ENCODE measurements at places on chromosomes 5 and 9.

DNA sequence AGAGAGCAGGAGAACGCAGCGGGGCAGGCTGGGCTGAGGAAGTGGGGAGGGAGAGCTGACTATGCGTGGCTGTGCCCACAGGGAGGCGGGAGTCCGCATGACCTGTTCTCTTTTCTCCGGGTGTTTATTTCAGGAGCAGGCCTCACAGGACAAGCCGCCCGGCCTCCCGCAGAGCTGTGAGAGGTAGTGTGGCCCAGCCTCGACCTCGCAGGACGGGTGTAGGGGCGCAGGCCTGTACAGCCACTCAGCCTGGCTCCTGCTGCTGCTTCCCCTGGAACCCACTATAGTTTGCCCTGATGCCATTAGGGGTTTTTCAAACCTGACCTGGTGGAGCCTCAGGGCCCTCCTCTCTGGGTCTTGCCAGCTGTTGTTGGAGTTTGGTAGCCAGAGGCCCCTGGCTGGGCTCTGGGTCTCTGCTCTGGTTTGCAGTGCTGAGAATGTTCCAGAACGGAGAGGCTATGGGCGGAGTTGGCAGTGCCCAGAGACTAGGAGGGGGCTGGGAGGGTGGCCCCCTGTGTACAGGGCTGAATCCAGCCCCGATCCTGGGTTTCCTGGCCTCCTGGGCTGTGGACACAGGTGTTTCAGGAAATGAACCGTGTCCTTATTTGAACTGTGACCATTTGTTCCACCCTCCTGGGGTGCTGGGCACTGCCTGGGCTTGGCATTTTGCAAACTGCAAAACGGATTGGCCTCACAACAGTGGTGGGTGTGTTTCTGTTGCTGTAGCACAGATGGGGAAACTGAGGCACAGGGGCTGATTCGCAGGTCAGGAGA lies 78.8 kb downstream of the WNK2 start:
- no peaks in the 10 kb centered on the region for H3K27me3 ChIP-seq
- peaks cover 3% of the 10 kb centered on the region for H3K36me3 ChIP-seq
- H3K4me3 ChIP-seq, result no peak overlapping the region
- no peak overlapping the region for H3K27ac ChIP-seq

DNA sequence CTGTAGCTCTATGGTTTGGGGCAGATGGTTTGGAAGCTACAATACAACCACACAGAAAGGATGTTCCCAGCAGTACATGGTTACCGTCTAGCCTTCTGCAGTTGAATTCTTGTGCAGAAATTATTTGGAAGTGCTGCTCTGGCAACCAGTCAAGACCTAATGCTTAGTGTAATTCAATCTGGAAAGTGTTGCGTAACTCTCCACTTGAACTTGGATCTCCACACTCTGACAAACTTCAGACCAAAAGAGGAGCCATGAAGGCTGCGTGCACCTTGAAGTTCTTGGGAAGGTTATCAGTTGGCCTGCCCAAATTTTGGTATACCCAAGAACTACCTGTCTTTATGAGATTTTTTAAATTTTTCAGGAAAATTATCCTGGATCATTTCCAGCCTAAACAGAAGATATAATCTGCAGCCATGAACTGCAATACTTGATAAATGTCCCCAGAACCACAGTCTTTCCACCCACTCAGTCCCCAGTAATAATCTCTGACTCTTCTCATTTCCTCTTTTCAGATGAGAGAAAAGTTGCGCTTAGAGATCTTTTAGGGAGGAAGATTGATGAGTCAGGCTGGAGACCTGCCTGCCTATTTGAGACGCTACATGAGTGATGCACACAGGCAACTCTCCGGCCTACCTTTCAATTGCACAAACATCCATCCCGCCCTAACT lies 159.9 kb downstream of the FANCC start:
- H3K27ac ChIP-seq, result no peak overlapping the region
- H3K4me3 ChIP-seq, result no peak overlapping the region
- peak; percentile 40 for DNase-seq

DNA sequence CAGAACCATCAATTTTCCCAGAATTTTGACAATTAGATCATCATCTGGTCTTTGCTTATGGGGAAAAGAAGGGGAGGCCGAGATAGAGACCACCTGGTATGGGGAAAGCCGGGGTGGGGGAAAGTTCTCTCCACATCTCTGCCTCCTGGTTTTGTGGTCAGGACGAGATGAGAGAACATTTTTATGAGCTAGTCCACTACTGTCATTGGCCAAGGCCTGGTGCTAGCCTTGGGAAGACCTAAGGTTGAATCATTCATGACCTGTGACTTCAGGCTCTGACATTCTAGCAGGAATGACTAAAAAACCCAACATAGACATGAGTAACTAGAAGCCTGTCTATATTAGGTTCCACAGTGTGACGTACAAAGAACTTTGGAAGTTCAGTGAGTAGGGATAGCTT lies 135.2 kb downstream of the PTTG1 start:
- no peak for DNase-seq
- H3K36me3 ChIP-seq, result no peaks in the 10 kb centered on the region

GRCh38 chr5:5941486-5941885 lies 436.9 kb downstream of the MED10 start:
- H3K36me3 ChIP-seq, result no peaks in the 10 kb centered on the region
- no peak overlapping the region for H3K4me3 ChIP-seq
- no peak for DNase-seq
- H3K4me1 ChIP-seq, result no peaks in the 10 kb centered on the region
- no peaks in the 10 kb centered on the region for H3K27me3 ChIP-seq

DNA sequence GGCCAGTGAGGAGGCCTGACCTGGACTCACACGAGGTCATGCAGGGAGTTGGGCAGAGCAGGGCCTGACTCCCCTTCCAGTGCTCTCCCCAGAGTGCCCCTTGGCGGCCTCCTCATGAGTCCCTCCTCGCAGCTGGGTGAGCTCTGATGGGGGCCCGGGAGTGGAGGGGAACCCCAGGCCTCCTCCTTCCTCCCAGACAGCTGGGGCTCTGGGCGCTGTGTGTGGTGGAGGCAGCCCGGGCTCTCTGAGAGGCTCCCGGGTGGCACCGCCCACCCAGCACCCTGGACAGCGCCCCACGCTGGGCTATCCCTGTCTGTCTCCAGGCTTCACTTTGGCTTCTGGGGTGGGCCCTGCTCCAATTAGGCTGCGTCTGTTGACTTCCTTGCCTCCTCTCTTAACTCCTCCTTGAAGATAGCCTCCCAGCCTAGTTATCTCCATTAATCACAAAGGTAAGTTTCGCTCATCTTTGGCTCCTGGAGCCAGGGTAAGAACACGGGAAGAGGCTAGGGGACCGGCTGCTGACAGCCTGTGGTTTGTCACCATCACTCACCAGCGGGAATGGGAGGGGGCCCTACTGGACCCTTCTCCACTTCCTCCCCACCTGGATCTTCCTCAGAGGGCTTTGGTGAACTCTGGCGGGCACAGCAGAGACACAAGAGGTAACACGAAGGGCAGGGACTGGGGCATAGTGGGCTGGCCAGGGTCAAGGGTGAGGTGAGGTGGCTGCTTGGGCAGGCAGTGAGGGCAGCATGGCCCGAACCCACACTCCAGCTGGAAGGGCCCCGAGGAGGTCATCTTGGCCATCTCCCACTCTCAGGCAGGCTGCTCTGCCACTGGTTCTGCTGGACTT lies 13.1 kb downstream of the PSD2 start:
- H3K4me3 ChIP-seq, result no peak overlapping the region
- no peaks in the 10 kb centered on the region for H3K36me3 ChIP-seq
- peaks cover 17% of the 10 kb centered on the region for H3K27me3 ChIP-seq

GRCh38 chr5:171469326-171469725 lies 49.9 kb downstream of the FGF18 start:
- no peaks in the 10 kb centered on the region for H3K36me3 ChIP-seq
- H3K27me3 ChIP-seq, result no peaks in the 10 kb centered on the region
- no peaks in the 10 kb centered on the region for H3K4me1 ChIP-seq
- no peak overlapping the region for H3K27ac ChIP-seq
- H3K4me3 ChIP-seq, result no peak overlapping the region

DNA sequence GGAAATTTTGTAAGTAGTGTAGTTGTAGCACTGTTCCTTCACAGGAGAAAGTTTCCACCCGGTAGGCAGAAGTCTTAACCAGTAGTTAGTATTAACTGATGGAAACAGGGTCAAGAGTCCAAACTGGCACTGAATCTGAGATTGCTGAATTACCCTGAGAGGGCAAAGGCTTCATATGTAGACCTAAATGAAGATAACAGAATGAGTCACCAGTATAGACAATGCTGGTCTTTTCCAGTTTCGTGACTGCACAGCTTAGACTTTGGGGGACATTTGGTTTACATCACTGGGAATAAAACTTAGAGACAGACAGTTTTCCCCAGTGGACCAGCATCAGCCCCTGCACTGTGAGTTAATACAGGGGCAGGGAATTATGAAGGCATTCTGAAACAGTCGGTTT lies 60.5 kb downstream of the PCSK5 start:
- no peaks in the 10 kb centered on the region for H3K27me3 ChIP-seq
- H3K27ac ChIP-seq, result no peak overlapping the region
- no peaks in the 10 kb centered on the region for H3K4me1 ChIP-seq
- no peak overlapping the region for H3K4me3 ChIP-seq
- no peaks in the 10 kb centered on the region for H3K36me3 ChIP-seq

DNA sequence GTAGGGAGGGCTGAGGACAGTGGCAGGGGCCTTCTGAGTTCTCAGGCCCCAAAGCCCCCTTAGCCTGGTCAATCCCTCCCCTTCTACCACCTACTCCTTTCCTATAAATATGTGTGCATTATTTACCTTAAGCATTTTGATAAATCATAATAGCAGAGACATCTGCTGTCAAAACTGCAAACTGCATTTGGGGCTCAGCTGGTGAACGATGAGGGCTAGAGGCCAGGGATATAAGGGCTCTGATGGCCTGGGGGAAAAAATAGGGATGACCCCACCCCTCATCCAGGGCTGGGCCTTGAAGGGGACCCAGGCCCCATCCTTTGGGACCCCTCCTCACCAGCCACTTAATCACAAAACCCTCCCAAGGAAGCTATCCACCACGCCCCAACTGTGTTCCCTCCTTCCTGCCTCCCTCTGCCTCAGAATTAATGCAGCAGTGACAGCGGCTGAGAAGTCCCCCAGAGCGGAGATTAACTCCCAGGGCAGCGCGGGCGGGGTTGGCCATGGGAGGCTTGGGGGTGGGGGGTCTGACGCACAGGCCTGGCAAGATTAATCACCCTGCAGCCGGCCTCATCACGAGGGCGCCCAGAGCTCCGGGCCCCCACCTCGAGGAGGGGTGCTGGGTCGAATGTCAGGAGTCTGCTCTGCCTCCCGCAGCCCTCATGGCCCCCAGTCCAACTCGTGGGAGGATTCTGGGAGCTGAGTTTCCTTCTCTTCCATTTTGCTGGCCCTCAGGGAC lies 42.1 kb downstream of the CXXC5 start:
- no peak overlapping the region for H3K4me3 ChIP-seq
- H3K27ac ChIP-seq, result peak overlapping the region; percentile 80
- H3K4me1 ChIP-seq, result peaks cover 40% of the 10 kb centered on the region
- peak; percentile 62 for DNase-seq

GRCh38 chr5:95941756-95942155 lies 19.9 kb downstream of the ELL2 start:
- H3K27ac ChIP-seq, result peak overlapping the region; percentile 50
- DNase-seq, result no peak
- H3K4me3 ChIP-seq, result no peak overlapping the region
- peaks cover 37% of the 10 kb centered on the region for H3K4me1 ChIP-seq
- H3K36me3 ChIP-seq, result no peaks in the 10 kb centered on the region

GRCh38 chr9:130327781-130328348 lies 62.3 kb downstream of the HMCN2 start:
- DNase-seq, result peak; percentile 14
- no peaks in the 10 kb centered on the region for H3K27me3 ChIP-seq
- H3K27ac ChIP-seq, result no peak overlapping the region
- no peak overlapping the region for H3K4me3 ChIP-seq
- H3K4me1 ChIP-seq, result no peaks in the 10 kb centered on the region

GRCh38 chr5:149700347-149700746 lies 29.8 kb upstream of the PPARGC1B start:
- no peaks in the 10 kb centered on the region for H3K27me3 ChIP-seq
- DNase-seq, result no peak
- H3K36me3 ChIP-seq, result no peaks in the 10 kb centered on the region
- no peak overlapping the region for H3K4me3 ChIP-seq
- H3K4me1 ChIP-seq, result no peaks in the 10 kb centered on the region

GRCh38 chr5:36606428-36607113 lies at the start of gene SLC1A3:
SLC1A3 (plus strand) TSS chr5:36606606; CDS start chr5:36608424, 1,818 bp downstream.
- H3K27ac ChIP-seq, result peak within 1 kb of the TSS; percentile 28
- no peaks in the 10 kb centered on the region for H3K36me3 ChIP-seq
- H3K27me3 ChIP-seq, result peaks cover 6% of the 10 kb centered on the region
- H3K4me1 ChIP-seq, result peaks cover 20% of the 10 kb centered on the region
- peak within 1 kb of the TSS; percentile 88 for H3K4me3 ChIP-seq

DNA sequence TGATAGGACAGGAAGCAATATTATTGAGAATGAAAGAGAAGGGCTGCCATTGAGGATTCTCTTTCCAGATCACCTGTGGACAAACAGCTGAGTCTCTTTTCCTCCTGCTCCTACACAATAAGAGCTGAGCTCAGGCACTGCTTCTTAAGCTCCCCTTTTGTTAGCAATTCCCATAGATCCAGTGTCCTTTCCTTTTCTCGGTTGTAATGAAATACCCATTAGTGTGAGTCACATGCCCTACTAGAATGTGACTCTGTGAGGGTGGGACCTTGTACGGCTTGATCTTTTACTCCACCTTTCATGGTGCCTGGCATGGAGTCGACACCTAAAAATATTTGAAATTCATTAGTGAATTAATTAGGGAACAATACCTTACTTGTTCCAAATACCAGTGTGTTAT lies 269.2 kb downstream of the NR3C1 start:
- DNase-seq, result no peak
- H3K4me3 ChIP-seq, result no peak overlapping the region
- H3K27ac ChIP-seq, result no peak overlapping the region
- no peaks in the 10 kb centered on the region for H3K36me3 ChIP-seq
- peaks cover 30% of the 10 kb centered on the region for H3K4me1 ChIP-seq

DNA sequence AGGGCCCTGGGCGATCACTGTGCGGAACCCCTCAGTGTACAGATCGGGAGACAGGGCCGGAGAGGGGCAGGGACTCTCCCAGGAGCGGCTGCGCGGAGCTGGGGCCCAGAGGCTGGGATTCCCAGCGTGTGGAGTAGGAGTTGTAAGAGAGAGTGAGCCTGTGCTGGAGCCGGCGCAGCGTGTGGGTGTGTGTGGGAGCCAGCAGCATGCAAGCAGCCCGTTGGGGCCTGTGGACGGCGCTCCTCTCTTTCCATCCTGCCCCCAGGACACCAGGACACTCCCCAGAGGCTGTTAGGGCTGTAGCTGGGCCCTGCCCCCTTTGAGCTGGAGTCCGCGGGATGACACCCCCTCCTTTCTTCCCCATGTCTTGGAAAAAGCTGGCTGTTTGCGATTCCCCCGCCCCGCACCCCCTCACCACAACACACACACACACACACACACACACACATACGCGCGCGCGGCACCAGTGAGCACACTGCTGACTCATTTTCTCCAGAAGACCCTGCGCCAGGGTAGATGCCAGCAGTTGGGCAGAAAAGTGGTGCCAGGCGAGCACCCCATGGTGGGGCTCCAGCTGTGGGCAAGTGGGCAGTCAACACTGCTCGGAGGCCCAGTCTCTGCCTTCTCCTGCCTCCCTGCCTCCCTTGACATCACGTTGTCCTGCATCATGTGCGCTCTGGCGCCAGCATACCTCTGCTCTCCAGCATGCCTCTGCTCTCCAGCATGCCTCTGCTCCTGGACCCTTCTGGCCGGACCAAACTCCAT lies 1.5 kb downstream of the COL27A1 start:
- no peaks in the 10 kb centered on the region for H3K36me3 ChIP-seq
- H3K4me1 ChIP-seq, result peaks cover 11% of the 10 kb centered on the region
- peak overlapping the region; percentile 27 for H3K27ac ChIP-seq
- peaks cover 10% of the 10 kb centered on the region for H3K27me3 ChIP-seq
- peak overlapping the region; percentile 73 for H3K4me3 ChIP-seq

- no peaks in the 10 kb centered on the region for H3K4me1 ChIP-seq
- no peaks in the 10 kb centered on the region for H3K27me3 ChIP-seq
- H3K36me3 ChIP-seq, result no peaks in the 10 kb centered on the region
- DNase-seq, result no peak
Observed at GRCh38 chr9:109206670-109207069, 39.6 kb upstream of the FRRS1L start.

- peaks cover 3% of the 10 kb centered on the region for H3K36me3 ChIP-seq
- no peak overlapping the region for H3K4me3 ChIP-seq
- H3K27ac ChIP-seq, result peak overlapping the region; percentile 44
Observed at GRCh38 chr5:172886974-172887501, 53.0 kb downstream of the ERGIC1 start.
